ENCODE measurements at places on chromosomes 11 and 22.

- no peak for DNase-seq
Measured at GRCh38 chr22:23042179-23042578, 28.1 kb upstream of the GNAZ start.

DNA sequence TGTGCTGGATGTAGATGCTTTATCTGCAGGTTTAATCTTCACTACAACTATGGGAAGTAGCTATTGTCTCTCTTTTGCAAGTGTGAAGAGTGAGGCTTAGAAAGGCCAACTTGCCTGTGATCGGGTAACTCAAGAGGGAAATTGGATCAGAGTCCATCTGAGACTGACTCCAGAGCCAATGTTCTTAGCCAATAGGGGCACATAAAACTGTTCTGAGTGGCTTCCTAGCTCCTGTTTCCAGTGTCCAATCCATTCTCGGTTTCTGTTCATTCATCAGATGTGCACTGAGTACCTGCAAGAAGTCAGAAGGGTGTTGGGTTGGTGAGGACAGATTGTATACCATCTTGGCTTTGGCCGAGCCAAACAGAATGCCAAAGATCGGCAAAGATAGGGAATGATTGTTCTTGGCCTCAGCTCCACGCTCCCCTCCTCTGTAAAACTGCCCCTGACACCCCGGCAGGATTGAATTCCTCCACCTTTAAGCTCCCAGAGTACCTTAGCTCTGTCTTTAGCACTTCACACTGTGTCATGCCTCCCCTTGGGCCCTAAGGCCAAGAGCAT, 100.0 kb downstream of the PTPRJ start:
- DNase-seq: no peak

GRCh38 chr22:23713696-23714595, 23.1 kb downstream of the RGL4 start:
- DNase-seq: no peak

GRCh38 chr11:112051768-112052167, 22.0 kb downstream of the PIH1D2 start:
- no peak for DNase-seq

GRCh38 chr11:124172101-124172500, 11.0 kb upstream of the OR10D3 start:
- DNase-seq: no peak

DNA sequence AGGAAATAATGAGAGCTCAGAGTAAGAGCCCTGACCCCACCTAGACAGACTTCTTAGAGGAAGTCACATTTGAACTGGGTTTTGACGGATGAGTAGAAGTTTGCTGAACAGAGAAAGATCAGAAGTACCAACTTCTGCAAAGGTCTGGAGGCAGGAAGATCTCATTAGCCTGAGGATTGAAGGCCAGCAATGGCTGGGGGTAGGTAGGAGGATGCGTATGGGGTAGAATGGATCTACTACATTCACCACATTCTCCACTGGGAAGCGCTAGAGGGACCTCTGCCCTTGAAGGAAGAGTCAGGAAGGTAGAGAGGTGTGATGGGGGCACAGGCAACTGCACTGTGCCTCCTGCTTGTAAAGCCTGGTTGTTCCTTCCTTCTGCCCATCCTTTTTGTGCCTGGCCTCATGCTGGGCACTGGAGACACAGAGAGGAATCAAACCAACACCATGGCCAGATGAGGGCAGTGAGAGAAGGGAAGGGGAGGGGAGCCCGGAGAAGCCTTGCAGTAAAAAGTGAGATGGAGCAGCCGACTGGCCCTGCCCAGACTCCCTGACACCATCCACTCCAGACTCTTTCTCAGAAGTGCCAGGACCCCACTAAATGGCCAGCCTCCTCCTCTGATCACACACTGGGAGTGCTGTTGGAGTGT, 4.9 kb downstream of the TPBGL start:
- no peak for DNase-seq

GRCh38 chr11:98725471-98725870, 295.3 kb upstream of the CNTN5 start:
- DNase-seq: no peak

GRCh38 chr11:47850337-47850736, 2.2 kb upstream of the NUP160 start:
- DNase-seq: no peak

- peak; percentile 56 for DNase-seq
Measured at GRCh38 chr11:6968816-6969215, 42.6 kb downstream of the ZNF215 start.

DNA sequence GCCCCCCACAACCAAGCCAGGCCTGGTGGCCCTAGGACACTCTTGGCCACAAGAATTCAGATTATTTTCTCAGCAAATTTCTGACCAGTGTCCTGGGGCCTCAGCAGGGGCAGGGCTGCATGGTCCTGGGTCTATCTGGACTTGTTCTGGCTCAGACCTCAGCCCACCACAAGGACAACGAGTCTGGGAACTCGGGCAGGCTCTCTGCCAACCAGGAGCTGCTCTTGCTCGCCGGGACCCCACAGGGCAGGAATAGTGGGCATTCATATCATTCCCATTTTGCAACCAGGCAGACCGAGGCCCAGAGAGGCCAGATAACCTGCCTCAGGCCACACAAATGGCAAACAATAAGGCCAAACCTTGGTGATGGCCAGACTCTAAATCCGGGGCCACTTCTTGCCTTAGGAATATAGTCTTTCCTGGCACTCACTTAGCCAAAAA, 75.4 kb upstream of the WNT7B start:
- peak; percentile 43 for DNase-seq

DNA sequence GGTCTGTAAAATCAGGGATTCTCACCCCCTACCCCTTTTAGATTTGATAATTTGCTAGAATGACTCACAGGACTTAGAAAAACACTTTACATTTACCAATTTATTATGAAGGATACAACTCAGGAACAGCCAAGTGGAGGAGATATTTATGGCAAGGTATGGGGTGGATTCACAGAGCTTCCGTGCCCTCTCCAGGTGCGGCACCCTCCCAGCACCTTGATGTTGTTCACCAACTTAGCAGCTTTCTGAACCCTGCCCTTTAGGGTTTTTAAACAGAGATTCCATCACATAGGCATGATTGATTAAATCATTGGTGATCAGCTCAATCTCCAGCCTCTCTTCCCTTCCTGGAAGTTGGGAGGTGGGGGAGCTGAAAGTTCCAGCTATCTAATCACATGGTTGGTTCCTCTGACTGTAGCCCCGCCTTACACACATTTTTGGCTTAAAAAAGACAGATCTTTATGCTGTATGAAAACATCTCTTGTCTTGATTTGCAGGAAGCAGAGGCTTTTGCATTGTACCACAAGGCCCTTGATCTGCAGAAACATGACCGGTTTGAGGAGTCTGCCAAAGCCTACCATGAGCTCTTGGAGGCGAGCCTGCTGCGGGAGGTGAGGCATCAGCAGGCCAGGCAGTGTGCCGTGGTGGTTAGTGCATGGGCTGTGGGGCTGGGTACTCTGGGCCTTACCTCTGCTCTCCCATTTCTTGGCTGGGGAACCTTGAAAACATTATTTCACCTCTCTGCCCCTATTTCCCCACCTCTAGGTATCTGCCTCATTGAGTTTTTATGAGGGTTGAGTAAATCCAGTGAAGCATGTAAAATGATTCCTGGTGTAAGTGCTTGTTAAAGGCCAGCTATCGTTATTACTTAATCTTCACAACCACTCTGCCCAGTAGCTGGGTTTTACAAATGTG, 27.0 kb downstream of the CABIN1 start:
- DNase-seq: no peak

- peak; percentile 97 for DNase-seq
Measured at GRCh38 chr11:121466063-121466794, 13.5 kb upstream of the SORL1-AS1 start.

GRCh38 chr11:78262691-78263090, 74.0 kb downstream of the USP35 start:
- DNase-seq: no peak

GRCh38 chr11:111976119-111976766, 39.1 kb downstream of the DIXDC1 start:
- no peak for DNase-seq

GRCh38 chr11:41413843-41414242, 45.6 kb downstream of the LRRC4C start:
- DNase-seq: no peak

DNA sequence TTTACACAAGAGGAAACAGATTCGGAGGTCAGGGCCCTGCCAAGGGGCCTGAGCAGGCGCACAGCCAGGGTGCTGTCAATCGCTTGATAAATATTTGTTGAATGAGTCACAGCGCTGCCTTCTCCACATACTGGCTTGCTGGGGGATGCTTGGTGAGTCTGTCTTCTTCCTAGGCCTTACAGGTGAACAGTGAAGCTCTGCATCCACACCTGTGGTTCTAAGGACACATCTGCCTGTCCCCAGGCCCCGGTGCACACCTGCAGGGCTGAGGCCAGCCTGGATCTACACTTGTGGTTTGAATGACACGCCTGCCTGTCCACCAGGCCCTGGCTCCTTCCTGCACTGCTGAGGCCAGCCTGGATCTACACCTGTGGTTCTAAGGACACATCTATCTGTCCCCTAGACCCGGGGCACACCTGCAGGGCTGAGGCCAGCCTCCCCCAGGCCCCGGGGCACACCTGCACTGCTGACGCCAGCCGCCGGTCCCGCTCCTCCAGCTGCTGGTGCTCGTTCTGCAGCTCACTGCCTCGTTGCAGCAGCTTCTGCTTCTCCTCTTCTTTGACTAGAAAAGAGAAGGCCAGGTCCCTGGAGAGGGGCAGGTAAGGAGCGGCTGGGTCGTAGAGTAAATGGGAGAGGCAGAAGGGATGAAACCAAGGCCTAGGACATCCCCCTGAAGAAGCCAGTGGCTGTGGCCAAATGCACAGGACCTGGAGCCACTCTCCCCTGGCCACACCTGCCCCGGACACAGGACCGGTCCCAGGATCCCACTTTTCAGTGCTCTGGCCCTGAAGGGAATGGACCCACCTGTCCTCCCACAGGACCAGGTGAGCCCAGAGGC, 124.6 kb downstream of the PHF21B start:
- DNase-seq: peak; percentile 14

GRCh38 chr11:85619499-85619898, 7.6 kb downstream of the DLG2 start:
- peak; percentile 7 for DNase-seq

DNA sequence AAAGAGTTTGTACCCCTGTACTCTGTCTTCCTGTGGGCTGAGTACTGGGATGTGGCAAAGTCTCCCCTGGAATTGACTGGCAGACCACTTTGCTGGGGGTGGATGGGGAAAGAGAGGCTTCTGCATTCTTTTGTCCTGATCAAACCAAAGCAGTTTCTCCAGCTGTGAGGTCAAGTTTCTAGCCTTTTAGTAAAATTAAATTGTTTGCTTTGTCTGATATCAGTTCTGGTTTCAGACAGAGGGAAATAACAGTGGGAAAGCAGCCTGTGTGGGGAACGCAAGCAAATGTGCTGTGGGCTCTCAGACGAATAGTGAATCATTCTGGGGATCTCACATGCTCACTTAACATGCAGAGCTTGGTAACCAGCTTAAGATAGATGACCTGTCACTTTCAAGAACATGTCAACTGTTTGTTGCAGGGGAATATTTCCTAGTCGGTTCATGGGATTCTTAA, 151.6 kb downstream of the FAT3 start:
- peak; percentile 66 for DNase-seq

- no peak for DNase-seq
Measured at GRCh38 chr22:20009018-20009491, 7.6 kb downstream of the ARVCF start.

GRCh38 chr11:3375552-3375951, 3.4 kb downstream of the ZNF195 start:
- no peak for DNase-seq

DNA sequence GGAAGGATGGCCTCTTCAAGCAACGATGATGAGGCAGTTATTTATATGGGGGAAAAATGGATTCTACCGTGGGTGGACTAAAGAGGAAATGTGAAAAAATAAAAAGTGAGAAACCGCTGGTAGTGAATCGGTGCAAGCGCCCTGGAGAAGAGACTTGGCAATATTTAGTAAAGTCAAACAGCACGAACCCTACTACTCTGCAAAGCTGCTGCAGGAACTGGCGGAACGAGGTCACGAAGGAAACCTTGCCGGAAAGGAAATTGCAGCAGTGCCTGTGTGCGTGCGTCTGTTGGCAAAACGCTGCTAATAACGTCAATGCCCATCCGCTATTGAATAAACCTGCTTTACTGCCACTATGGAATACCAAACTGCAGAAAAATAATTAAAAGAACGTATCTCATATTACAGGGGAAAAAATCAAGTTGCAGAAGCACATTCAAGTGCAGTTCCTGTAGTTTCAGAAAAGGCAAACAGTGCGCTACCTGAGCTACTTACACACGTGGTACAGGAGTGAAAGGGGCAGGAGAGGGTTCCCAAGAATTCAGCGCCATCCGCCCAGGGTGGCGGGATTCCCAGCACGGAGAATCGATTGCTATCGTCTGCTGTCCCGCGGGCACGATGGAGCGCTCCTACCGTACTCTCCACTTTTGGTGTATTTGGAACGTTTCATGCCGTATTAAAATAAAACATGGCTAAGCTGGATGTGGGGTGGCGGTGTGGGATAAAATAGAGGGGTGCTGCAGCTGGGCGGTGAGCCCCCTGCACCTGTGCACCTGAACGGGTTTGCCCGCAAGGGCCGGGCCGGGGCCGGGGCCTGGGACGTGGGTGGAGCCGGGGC, 585 bp upstream of the NADSYN1 start:
- no peak for DNase-seq

DNA sequence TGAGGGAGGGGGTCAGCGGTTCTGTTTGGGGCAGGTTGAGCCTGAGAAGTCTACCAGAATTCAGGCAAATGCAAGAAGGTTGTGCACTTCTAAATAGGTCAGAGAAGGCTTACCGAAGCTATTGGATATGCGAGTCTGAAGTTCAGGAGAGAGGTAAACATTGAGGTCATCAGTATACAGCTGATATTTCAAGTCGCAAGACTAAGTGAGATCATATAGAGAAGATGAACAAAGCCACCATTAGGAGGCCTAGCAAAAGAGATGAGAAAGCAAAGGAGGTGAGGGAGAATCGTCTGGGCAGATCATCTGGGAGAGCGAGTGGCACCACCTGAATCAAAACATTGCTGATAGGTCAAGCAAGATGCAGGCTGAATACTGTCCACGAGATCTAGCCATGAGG, 430.6 kb downstream of the BUD13 start:
- DNase-seq: no peak

DNA sequence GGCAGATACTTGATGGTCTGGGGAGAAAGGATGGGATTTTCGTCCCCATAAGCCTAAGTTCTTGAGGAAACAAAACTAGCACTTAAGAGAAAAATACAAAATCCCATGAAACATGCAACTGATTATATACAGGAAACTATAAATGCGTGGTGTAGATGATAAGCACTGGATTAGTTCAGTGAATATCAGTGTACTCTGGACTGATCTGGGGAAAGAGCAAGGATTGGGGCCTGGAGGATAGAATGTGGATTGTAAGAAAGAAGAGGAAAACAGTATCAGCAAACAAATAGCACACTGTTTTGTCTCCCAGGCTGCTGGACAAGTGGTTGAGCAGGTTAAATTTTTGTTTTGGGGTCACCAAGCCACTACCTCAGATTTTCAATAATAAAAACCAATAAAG, 49.8 kb downstream of the DCUN1D5 start:
- no peak for DNase-seq

DNA sequence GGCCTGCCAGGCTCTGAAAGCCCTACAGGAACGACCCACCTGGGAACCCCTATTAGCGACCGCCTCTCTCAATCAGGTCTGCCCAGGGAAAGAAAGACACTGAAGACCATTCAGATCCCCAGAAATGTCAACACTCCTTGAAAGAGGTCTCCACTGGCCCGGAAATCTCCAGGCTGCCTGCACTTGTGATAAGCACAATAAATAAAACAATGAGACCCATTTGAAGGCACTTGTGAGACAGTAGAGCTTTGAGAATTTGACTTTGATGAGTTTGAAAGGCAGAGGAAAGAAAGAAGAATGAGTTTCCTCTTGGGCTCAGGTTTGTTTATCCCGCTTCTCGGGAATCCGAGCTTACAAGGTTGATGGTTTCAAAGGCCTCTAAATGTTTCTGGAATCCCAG, 416.3 kb downstream of the BUD13 start:
- DNase-seq: no peak

Measured in EL (cell line).